Stimulated activated CD8-positive, alpha-beta memory T cell treated with anti-CD3 and anti-CD28 coated beads, Interleukin-2, amount 100 ng/mL, for 1 hour (primary cell): ENCODE measurements at places on chromosomes 2 and 18.

DNA sequence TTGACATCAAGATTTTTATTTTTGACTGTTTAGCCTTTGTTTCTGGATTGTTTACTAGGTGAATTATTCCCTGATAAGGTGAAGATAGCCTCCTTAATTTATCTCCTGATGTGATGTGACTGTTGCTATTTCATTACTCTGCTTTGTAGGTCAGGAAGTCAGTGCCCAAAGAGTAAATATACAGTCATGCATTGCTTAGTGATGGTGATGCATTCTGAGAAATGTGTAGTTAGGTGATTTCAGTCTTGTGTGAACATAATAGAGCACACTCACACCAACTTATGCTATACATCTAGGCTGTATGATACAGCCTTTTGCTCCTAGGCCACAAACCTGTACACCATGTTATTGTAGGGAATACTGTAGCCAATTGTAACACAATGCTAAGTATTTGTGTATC, 102.4 kb upstream of the THUMPD2 start:
- DNase-seq, result no peak

- no peak for DNase-seq
These were observed 47.2 kb upstream of the STON1 start for GRCh38 chr2:48482769-48483168.

DNA sequence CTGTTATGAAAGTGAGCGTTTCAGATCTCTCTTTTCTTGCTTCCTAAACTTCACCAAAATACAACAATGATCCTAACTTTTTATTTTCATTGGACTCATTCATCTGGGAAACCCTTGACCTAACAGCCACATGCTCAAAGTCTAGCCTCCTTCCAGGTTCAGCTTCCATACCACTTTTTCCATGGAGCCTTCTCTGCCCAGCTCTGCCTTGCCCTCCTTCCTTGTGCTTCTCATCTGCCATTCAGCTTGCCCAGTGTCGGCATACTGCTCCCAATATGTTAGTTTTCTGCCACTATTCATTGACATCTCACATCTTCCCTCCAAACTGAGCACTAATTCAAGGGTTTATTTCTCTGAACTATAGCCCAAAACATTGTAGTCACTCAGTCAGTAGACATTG, 214.7 kb downstream of the RAD51AP2 start:
- DNase-seq, result no peak

DNA sequence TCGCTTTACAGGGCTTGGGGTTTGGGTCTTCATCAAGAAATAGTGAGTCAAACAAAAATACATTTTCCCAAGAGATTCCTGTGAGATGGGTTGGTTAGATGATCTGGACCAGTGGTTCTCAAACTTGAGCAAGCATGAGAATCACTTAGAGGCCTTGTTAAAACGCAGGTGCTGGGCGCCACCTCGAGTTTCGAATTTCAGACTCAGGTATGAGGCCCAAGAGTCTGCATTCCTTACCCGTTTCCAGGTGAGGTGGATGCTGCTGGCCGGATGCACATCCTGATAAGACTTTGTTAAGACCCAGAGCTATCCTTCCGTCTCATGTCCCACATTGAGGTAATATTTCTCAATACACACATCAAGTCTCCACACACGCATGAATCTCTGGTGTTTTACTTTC, 707.8 kb upstream of the SALL3 start:
- DNase-seq, result no peak

GRCh38 chr18:6368017-6368416, 46.7 kb downstream of the L3MBTL4 start:
- no peak for DNase-seq

DNA sequence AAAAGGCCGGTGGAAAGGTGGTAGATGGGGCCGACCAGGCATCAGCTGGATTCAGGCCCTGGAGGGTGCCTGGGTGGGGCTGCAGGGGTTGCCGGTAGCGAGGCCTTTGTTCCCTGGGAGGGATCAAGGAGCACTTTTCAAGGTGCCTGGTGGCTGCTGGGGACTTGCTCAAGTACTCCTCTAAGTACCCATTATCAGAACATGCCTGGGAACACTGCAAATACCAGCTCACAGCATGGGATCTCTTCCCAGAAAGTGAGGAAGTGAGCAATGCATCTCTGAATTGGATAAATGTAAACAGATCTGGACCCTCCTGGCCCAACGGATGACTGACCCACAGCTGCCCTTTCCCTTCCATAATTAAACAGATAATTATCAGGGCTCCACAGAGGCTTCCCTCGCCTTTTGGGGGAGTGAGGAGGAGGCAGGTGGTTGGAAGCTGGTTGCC, 210.5 kb downstream of the SH3RF3 start:
- no peak for DNase-seq

- DNase-seq, result no peak
These were observed 681.3 kb downstream of the ADCYAP1 start for GRCh38 chr18:1585881-1586488.

DNA sequence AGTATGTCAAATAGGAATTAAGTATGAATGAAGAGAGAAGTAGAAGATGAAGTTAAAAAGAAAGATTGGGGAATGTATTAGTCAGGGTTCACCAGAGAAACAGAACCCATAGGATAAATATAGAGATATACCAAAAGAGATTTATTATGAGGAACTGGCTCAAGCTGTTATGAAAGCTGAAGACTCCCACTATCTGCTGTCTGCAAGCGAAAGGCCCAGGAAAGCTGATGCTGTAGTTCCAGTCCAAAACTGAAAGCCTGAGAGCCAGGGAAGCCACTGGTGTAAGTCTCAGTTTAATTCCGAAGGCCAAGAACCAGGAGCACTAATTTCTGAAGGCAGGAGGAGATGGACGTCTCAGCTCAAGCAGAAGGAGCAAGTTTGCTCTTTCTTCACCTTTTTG, 200.9 kb upstream of the FN1 start:
- no peak for DNase-seq

DNA sequence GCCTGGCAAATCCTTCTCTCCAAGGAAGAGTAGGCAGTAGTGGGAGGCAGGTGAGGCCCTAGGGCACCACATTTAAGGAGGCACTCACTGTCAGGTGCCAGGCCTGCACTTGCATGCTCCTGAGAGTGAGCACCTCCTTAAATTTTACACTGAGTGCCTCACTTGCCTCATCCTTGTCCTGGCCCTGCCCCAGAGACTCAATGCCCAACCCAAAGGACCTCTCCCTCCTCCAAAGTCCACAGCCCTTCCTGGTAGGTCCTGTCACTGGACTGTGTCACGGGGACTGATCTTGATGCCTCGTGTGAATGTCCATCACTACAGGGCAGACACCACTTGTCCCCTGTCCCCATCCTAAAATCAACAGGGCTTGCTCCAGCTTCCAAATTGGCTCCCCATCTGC, 235.6 kb downstream of the ZBTB7C start:
- no peak for DNase-seq

- DNase-seq, result no peak
These were observed 148.5 kb downstream of the TMEM200C start for GRCh38 chr18:5746844-5747243.

- DNase-seq, result no peak
These were observed 6.7 kb downstream of the GYPC start for GRCh38 chr2:126662621-126663020.

DNA sequence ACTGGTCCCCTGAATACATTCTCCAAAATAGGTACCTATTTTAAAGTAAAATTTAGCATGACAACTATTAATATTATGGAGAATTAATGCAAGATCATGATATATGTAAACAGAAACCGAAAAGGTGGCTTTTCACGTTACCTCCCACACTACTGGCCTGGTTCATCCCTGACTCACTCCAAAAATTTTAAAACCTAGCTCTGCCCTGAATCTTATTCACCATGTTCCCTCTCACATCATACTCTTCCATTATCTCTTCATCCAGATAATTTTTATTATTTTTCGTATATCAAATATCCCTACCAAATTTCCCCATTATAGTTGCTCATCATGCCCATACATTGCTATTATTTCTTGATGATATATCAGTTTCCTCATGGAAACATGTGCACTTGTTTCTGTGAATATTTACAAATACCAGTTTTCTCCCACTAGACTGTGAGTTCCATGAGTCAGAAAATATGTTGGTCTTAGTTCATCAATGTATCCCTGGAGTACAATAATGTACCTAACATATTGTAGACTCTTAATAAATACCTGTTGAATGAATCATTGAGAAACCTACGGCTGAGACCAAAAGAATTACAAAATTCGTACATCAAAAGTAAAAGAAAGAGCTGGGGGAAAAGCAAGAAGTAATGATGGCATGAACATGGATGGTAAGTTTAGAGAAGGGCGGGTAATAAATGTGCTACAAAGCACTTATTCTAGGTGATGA, 360.1 kb upstream of the CHAC2 start:
- no peak for DNase-seq

DNA sequence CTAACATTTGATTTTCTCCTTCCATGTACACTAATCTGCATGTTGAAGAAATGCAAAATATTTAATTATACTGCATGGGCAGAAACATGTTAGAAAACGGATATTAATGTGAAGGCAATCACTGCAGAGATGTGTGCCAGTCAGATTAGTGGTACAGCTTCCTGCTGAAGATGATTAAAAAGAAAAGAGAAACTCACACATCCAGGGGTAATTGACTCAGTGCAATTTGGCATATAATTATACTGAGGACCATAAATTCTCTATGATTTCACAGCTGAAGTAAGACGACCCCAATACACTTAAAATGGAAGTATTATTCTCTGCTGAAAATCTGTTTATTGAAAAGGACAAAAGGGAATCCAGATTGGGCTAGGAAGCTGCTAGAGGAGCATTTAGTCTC, 243.4 kb downstream of the TGIF1 start:
- DNase-seq, result no peak

GRCh38 chr2:136185981-136186776, 68.2 kb upstream of the CXCR4 start:
- DNase-seq, result no peak

DNA sequence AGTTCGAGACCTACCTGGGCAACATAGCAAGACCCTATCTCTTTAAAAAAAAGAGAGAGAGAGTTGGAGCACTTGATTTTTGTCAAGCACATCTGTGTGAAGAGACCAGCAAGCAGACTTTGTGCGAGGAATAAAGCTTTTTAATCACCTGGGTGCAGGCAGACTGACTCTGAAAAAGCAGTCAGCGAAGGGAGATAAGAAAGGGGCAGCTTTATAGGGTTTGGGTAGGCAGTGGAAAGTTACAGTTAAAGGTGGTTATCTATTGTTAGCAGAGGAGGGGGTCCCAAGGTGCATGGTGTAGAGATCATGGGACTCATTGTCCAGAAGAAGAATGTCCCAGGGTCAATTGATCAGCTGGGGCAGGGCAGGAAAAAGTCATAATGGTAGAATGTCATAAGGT, 34.4 kb downstream of the NCL start:
- no peak for DNase-seq

GRCh38 chr2:162011706-162012564, 62.1 kb downstream of the DPP4 start:
- DNase-seq, result no peak

GRCh38 chr2:40721595-40721994, 269.7 kb upstream of the SLC8A1 start:
- DNase-seq, result no peak

DNA sequence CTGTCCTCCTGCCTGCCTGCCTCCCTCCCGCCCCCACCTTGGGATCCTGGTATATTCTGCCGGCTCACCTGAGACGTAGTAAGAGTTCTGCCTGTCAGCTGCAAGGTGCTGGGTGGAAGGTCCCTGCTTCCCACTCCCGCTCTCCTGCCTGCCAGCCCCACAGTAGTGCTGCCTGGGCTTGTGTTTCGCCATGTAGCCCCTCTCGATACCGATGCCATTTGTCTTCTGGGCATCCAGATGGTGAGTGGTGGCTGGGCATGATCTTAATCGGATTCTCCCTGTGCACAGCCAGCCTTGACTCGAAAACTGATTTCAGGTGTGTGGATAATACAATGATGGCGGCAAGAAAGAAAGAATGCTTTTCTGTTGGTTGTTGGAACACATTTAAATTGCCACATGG, 184.9 kb downstream of the AGAP1 start:
- DNase-seq, result no peak

DNA sequence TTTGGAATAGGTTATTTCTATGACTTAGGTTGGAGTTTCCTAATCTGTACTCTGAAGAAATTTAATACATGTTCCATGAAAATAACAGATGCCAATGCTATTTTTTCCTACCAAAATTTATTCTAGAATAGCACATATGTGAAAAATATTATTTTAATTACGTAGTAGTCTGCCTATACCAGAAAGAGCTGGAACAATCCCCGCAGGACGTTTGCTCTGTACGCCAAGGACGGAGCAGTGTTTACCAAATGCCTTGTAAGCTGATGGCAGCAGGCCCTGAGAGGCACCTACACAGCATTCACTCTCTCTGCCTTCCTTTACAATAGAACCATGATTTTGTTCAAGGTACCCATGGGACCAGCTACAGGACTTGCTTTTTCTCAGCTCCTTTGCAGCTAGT, 16.8 kb upstream of the SLC1A4 start:
- no peak for DNase-seq

- no peak for DNase-seq
These were observed 434.3 kb downstream of the TXNL1 start for GRCh38 chr18:56204052-56204451.

- no peak for DNase-seq
These were observed 13.0 kb upstream of the ARHGAP25 start for GRCh38 chr2:68721482-68722101.

GRCh38 chr2:114940785-114941458, 498.5 kb downstream of the DPP10 start:
- no peak for DNase-seq

- no peak for DNase-seq
These were observed 207.1 kb upstream of the SLC14A2 start for GRCh38 chr18:45408218-45408617.

DNA sequence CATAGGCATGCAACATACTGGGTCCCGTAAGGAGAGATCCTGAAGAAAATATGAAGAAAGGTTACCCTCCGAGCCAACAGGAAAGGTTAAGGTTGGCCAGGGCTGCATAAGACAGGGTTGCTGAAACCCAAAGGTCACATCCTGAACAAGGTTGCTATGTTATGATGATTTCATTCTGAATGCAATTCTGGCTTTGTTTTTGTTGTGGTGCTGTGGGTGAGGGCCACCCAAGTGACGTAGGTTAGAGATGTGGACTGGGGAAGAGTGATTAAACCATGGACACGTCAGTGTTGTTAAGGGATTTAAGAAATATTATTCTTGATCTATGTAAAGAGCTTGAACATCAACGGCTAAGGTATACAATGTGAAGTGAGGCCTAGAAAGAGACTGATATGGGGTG, 60.0 kb downstream of the ZEB2 start:
- no peak for DNase-seq

- no peak for DNase-seq
These were observed 39.3 kb downstream of the CD302 start for GRCh38 chr2:159758686-159759085.
